GM12878 (cell line): ENCODE measurements at places on chromosomes 3 and 15. TPM values are rescaled to one million over a fixed set of nuclear protein-coding genes. Genes with fewer than 3 reads are reported as not detected.

Gene TGM5
- total RNA-seq = 4.4 and 5.6 TPM in 2 replicates

DNA sequence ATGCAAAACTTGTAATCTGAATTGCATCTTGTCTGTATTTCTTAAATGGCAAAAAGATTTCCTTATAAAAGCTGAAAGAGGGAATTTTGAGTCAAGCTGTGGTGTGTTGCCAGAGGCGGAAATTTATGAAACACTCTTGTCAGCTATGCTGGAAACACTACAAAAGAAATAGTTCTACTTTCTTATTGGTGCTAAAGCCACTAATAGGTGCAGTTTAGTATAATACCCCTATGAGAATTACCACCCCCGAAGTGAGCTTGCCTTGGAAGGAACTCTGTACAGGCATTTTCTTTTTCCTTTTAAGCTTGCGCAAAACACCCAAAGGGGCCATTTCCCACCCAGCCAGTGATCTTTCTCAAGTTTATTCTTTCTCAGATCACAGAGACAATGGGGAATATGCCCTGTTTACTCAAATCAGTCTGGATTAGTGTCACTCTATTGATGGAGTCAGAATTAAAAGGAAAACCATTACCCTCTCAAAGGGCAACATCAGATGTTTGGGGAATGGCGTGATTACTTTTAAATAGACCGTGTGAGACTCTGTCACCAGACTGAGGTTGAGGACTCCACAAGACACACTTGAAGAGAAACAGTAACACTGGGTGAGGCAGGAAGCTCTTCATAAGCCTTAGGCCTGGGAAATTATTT, 166.0 kb downstream of the TP63 start:
- no peak for DNase-seq

GRCh38 chr3:195084746-195085145, 186.2 kb downstream of the XXYLT1 start:
- no peak for DNase-seq

Gene HRG
- 0.13 and 0.21 TPM in 2 replicates for total RNA-seq

Gene GOLGA8T
- total RNA-seq = not detected in 2 replicates

DNA sequence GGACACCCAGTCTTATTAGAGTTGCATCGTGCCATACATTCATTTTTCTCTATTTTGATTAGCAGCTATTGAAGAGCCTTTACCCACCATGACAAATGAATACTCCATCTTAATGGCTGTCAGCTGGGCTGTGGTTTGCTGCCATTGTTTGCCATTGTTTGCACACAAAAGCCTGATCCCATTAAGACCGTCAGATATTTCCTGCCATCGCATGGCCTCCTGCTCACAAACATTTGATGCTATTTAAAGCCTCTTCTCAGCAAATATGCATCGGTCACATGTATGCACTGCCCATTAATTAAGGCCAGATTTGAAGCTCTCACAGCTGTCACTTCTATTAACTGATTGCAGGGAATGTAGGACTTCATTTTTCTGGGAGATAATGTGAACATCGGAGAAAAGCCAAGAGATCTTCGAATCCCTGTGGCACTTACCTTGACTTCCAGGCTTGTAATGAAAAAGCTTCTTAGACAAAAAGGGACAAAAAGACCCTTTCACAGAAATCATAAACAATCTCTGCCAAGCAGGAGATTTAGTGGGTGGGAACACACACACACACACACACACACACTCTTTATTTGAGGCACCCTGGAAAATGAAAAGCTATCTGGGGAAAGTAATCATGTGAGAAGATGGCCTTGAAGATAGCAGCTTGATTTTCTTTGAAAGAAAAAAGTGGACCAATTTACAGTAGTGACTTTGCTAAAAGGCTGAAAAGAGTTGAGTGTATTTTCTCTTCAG, 175.4 kb upstream of the NR2E3 start:
- DNase-seq = no peak

DNA sequence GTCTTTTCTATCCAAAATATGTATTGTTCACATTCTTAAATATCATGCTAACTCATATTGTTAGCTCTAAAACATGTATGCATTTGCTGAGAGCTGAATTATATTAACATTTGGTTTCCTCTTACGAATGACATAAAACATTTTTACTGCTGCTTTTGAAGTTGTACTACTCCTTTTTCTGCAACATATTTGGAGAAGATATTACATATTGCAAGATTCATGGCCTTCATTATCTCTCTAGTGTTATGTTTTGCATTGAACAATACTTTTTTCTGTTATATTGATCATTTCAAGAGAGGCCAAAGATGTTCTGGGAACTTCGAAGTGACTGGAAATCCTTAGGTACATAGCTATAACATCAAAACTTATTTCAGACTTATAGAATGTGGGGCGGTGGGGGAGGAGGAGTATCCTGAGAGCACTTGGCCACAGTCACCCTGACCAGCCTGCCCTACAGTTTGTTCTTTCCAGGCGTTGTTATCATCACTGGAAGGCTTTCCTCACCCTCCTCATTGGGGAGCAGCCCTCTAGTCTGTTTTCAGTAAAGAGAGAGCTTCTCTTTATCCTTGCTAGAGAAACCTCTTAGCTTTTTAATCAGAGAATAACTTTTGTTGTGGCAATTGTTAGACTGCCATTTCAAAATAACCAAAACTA, 868.6 kb downstream of the OTOL1 start:
- no peak for DNase-seq

Gene IMPG2
- 0.11 and 0.13 TPM in 2 replicates for total RNA-seq

Gene SYNM
- total RNA-seq = 1.1 and 1.4 TPM in 2 replicates

GRCh38 chr15:58715266-58715917, 34.1 kb downstream of the ADAM10 start:
- DNase-seq = no peak

GRCh38 chr15:65841121-65841930, 28.0 kb upstream of the RAB11A start:
- no peak for DNase-seq

GRCh38 chr15:69304182-69304545, 5.5 kb downstream of the PAQR5 start:
- DNase-seq = no peak

DNA sequence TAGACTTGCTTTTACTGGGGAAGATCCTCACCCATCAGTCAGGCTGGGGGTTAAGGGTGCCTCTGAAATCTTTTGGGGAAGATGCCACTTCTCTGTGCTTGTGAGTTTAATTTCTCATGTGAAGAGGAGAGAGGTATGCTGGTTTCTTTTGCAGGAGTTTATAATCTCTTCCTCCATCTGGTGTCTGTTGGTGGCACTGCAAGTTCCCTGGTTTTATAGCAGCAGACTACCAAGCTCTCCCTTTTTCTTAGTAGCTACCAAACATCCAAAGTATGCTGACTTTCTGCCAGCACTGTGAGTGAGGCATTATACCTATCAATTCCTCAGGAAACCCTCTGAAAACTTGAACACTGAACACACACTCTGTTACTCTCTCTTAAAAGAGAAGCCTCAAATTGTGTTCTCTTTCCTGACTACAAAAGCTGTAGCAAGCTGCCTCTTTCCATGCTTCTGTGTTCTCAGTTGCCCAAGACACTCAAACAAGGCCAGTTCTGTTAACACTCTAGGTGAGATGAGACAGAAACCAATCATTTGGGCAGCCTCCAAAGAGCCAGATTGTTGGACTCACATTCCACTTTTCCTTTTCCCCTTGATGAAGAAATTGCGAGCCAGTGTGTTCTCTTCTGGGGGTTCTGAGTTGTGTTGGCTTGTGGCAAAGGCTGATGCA, 299.5 kb downstream of the GAP43 start:
- DNase-seq = no peak

GRCh38 chr15:79994615-79995014, 23.6 kb upstream of the BCL2A1 start:
- DNase-seq = no peak

- DNase-seq = no peak
These were observed 1.5 kb upstream of the RPLP1 start for GRCh38 chr15:69450968-69451695.

DNA sequence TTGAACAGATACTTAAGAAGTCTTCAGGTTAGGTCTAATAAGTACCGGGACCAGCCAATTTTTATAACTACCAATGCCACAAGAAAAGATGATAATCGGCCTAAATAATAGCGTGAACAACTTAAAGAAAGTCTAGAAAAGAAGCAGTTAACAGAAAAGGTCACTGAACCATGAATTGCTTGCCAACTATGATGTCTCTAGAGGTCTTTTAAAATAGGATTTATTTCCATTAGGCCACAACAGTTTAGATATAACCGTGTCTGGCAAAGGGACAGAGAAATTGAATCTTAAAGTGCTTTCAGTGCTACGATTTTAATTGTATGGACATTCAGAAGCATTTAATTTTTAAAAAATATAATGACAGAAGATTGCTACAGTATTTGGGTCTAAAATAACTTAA, 1070.4 kb downstream of the ROBO1 start:
- DNase-seq = no peak

- DNase-seq = no peak
These were observed 7.9 kb upstream of the CILP start for GRCh38 chr15:65219137-65219536.

Gene MST1R
- total RNA-seq = 2.3 and 3.0 TPM in 2 replicates

- DNase-seq = no peak
These were observed 80.4 kb upstream of the MEF2A start for GRCh38 chr15:99485153-99485961.

Gene TSPAN3
- total RNA-seq = 51.2 and 52.6 TPM in 2 replicates

DNA sequence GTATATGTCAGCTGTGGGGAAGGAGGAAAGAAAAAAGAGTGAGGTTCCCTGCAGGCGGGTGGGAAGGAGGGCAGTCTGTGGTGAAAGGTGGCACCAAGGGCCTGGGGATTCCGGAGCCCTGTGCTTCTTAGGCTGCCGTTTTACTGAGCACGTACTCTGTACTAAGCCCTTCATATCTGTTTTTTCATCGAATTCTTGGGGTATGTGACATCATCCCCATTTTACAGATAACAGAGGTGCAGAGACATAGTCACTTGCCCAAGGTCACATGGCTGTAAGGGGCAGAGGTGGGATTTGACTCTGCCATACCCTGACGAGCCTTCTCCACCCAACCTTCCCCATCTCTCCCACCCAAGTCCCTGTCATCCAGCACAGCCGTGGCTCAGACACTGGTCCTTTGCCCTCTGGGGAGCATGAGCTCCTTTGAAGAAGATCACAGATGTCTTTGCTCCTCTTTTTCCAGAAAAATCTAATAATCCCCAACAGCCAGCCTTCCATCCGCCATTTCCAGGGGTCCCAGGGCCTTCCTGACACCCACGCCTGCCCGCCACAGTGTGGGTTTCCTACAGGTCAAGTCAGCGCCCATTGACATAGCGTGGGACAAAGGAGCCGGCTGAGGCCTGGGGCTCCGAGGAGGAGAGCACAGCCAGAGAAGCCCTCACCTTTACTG, 24.2 kb downstream of the CYP11A1 start:
- DNase-seq = no peak

DNA sequence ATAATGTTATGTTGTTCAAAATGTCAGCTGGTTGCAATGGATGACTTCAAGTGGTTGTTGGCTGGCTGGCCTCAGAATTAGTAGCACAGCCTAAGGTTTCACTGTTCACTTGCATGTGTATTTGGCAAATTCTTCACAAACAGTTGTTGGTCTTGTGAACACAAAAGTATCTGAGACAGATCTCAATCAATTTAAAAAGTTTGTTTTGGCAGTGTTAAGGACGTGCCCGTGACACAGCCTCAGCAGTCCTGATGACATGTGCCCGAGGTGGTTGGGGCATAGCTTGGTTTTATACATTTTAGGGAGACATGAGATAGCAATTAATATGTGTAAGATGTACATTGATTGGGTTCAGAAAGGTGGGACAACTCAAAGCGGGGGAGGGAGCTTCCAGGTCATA, 436.0 kb downstream of the AGBL1 start:
- no peak for DNase-seq

DNA sequence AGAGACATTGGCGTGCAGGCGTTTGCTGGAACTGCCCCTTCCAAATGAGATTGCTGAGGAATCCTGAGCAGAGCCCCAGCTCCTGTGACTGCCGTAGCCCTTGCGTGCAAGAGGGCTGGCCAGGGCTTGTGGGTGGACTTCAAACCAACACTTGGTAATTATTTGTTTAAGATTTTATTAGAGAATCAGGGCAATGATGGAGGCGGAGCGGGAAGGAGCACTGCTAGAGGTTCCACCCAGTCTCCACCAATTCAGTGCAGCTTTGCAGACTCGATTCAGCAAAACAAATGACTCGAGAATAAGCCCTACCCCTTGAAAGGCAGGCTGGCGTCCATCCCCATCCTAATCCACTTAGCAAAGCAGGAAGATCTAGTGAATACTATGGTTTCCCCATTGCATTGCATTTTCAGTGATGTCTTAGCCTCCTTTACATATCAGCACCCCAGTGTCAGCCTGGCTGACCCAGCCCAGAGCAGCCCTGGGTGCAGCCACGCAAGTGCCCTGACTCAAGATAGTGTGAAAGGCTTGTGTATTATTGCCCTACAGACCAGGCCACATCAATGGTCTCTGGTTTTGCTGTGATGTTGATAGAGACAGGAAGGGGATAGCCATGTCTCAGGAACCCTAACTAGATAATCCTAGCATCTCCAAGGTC, 26.0 kb downstream of the GLDN start:
- no peak for DNase-seq

- no peak for DNase-seq
These were observed 199.3 kb downstream of the GAP43 start for GRCh38 chr3:115822579-115822978.

Gene BFSP2
- 7.1 and 8.3 TPM in 2 replicates for total RNA-seq

Gene GPR160
- 21.7 and 24.6 TPM in 2 replicates for total RNA-seq

GRCh38 chr15:88252441-88252840, 4.1 kb downstream of the NTRK3 start:
- DNase-seq = no peak

DNA sequence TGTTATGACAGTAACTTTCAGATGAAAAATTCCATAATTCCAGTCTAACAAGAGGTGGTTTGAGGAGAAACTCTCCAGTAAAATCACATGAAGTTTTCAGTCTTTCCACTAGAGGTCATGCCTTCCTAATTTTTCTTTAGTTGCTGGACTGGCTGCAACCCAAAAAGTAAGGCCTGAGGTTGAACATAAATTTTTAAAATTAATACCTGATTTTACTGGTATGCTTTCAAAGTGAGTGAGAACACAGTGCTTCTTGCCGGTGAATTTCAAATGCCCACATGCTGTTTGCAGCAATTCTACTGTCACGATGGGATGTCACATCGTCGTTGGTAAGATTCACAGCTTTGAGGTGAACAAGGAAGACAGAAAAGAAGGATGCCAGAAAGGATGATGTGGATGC, 89.0 kb upstream of the FGF12 start:
- DNase-seq = no peak

DNA sequence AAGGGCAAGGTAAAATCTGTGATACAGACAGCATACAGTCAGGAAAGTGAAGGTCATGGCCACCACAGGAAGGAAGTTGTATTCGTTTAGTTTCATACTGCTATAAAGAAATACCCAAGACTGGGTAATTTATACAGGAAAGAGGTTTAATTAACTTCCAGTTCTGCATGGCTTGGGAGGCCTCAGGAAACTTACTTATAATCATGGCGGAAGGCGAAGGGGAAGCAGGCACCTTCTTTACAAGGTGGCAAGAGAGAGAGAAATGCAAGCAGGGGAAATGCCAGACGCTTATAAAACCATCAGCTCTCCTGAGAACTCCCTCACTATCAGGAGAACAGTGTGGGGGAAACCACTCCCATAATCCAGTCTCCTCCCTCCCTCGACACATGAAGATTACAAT, 353.7 kb upstream of the SEMA6D start:
- no peak for DNase-seq

Gene ROPN1B
- not detected in 2 replicates for total RNA-seq

Gene TMEM40
- total RNA-seq = 0.11 TPM in 1 of 2 replicates, not detected in the other

Gene GPR27
- not detected in 2 replicates for total RNA-seq

Gene C15orf61
- total RNA-seq = 6.2 and 7.4 TPM in 2 replicates
